Bronchus fibroblast of lung (primary cell): ENCODE measurements at places on chromosomes 5 and 9. TPM values are rescaled to one million over a fixed set of nuclear protein-coding genes. Genes with fewer than 3 reads are reported as not detected.

PTGDS gene
- 2.4 TPM in 1 of 2 replicates, not detected in the other for total RNA-seq

RXRA gene
- total RNA-seq = 21.4 and 23.5 TPM in 2 replicates

DOCK8 gene
- total RNA-seq = under 0.01 TPM in 1 of 2 replicates, not detected in the other

SNCAIP gene
- total RNA-seq = 1.3 and 3.3 TPM in 2 replicates
